Esophagus muscularis mucosa (tissue), 4 donors: ENCODE measurements at places on chromosomes 11 and 22. TPM values are rescaled to one million over a fixed set of nuclear protein-coding genes. Genes with fewer than 3 reads are reported as not detected.
A peak's percentile ranks its signal among the peaks of the same experiment; 100 is the strongest.

- H3K27ac ChIP-seq, result no peak overlapping the region
- peaks cover 16% of the 10 kb centered on the region for H3K27me3 ChIP-seq
- no peak overlapping the region for H3K4me3 ChIP-seq
- H3K36me3 ChIP-seq, result no peaks in the 10 kb centered on the region
These were observed 95.2 kb upstream of the ANO1 start for GRCh38 chr11:69982690-69983570.

DNA sequence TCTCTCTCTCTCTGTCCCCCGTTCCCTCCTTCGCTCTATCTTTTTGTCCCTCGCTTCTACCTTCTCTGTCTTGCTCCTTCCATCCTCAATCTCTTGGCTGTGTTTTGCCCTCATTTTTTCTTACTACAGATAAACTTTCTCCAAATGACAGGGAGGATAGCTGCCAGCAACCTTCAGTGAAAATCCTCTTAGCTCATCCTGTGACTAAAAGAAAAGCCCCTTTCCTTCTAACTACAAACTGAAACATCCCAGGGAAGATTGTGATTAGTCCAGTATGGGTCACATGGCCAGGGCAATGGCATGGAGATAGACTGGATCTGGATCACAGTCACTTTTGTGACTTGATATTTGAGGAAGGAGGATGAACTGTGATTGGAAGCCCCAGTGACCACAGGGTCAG is 10.4 kb downstream of the SPON1 start:
- no peak overlapping the region for H3K4me3 ChIP-seq
- H3K27ac ChIP-seq, result peak overlapping the region; percentile 28
- peaks cover 32% of the 10 kb centered on the region for H3K4me1 ChIP-seq
- H3K27me3 ChIP-seq, result no peaks in the 10 kb centered on the region

- no peaks in the 10 kb centered on the region for H3K36me3 ChIP-seq
- DNase-seq, result peak; percentile 96
- H3K4me3 ChIP-seq, result peak overlapping the region; percentile 8
These were observed 13.5 kb upstream of the SORL1-AS1 start for GRCh38 chr11:121466063-121466794.

ATG13 gene
- 74.3 TPM for total RNA-seq

ENTHD1 gene
- total RNA-seq, result not detected

GRCh38 chr11:115215694-115216617 is 288.3 kb downstream of the CADM1 start:
- H3K27me3 ChIP-seq, result no peaks in the 10 kb centered on the region
- no peak overlapping the region for H3K4me3 ChIP-seq
- no peak for DNase-seq
- peaks cover 9% of the 10 kb centered on the region for H3K4me1 ChIP-seq
- H3K27ac ChIP-seq, result no peak overlapping the region

- H3K27ac ChIP-seq, result no peak overlapping the region
- DNase-seq, result no peak
- H3K4me1 ChIP-seq, result no peaks in the 10 kb centered on the region
- H3K4me3 ChIP-seq, result no peak overlapping the region
These were observed 1.8 kb downstream of the OPCML start for GRCh38 chr11:133530501-133530835.

DNA sequence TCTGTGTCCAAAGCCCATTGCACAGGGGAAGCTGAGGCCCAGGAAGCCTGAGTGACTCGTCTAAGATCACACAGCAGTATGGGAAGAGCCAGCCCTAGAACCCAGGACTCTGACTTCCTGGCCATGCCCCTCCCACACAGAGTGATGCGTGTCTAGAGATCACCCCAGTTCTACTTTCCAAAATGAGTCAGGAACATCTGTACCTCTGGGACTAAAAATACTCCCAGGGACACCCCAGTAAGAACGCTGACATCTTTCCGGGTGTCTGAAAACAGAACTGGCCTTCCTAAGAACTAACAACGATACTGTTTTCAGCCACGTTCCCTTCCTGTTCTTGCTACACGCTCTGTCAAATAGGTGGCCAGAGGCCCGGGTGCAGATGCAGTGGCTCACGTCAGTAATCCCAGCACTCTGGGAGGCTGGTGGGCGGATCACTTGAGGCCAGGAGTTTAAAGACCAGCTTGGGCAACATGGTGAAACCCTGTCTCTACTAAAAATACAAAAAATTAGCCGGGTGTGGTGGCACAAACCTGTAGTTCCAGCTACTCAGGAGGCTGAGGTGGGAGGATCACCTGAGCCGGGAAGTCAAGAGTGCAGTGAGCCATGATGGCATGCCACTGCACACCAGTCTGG is 21.7 kb upstream of the PDGFB start:
- H3K4me1 ChIP-seq, result peaks cover 4% of the 10 kb centered on the region
- no peak overlapping the region for H3K27ac ChIP-seq
- no peak for DNase-seq
- no peaks in the 10 kb centered on the region for H3K36me3 ChIP-seq

CLDN5 gene
- total RNA-seq, result 190 TPM
